ENCODE measurements at places on chromosomes 5 and 9.
A peak's percentile ranks its signal among the peaks of the same experiment; 100 is the strongest.

- DNase-seq = no peak
Observed at GRCh38 chr9:111944241-111944866, 47.7 kb downstream of the UGCG start.

GRCh38 chr5:90703932-90704331, 145.3 kb downstream of the ADGRV1 start:
- DNase-seq = no peak

DNA sequence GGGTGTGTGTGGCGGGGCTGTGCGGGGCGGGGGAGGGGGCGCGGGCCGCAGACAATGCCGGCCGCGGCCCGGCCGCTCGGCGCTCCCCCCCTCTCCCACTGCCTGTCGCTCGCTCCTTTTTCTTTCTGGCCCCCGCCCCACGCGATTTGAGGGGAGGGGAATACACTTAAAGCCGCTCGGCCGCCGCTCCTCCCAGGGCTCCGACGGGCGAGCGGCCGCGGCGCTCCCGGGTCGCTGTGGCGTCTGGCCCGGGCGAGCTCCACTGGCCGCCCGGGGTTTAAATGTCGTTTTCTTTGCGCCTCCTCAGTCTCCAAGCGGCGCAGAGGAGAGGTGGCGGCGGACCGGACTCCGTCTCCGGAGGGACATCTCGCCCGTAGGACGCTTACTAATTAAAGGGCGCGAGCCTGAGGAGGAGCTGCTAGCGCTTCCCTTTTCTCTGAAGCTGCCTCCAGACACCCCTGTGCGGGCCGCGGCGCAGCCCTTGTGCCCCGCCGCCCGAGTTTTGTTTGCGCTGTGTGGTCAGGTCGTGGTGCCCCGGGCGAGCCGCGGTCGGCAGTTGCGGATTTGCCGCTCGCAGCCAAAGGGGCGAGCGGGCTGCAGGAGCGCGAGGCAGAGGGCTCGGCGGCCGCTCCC, 1.4 kb downstream of the ZSWIM6 start:
- no peak for DNase-seq

- no peak for DNase-seq
Observed at GRCh38 chr5:62206150-62206829, 99.7 kb upstream of the KIF2A start.

DNA sequence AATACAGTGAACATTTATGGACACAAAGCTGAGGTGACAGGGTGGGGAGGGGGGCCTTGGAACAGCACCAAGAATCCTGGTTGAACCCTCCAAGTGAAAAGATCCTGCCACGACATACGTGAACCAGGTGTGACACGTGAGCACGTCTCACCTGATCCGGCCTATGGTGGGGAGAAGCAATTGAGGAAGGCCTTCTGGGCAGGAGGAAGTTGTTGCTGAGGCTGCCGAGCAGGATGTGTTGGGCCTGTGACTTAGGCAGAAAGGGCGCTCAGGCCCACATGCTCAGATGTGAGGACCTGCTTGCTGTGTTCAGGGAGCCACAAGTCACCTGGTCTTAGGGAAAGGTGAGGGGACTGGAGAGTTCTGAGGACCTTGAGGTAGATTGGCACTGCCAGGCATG, 2.5 kb upstream of the MAPK9 start:
- DNase-seq = no peak

DNA sequence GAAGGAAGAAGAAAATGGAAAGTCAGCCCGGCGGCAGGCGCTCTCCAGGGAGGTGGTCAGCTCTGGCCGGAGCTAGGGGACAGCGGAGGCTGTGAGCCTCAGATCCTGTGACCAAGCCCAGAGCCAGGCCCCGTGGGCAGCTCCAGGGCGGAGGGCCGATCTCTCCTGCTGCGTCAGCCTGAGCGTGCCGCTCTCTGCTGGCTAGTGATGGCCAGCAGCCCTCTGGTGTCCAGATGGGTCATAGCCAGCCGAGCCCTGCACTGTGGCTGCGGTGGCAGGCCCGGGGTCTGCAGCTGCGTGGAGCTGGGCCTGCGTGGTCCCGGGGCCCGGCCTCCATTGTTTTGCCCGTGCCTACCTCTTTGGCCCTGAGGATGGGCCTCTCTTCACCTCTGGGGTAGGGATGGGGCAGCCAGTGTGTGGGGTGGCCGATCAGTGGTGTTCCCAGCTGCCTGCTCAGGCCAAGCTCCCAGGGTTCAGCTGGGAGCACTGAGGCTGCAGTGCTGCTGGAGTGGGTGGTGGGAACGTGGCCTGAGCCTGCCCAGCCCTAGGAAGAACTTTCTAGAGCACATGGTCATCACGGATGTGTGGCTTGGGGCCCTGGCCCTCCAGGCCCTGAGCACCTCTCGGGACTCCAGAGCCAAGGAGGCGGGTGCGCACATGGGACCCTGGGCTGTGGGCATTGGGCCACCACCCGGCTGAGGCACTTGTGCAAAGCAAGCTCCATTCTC, 17.1 kb upstream of the NRARP start:
- DNase-seq = no peak

- no peak for DNase-seq
Observed at GRCh38 chr9:121825031-121825691, 173.7 kb downstream of the DAB2IP start.

GRCh38 chr9:36007316-36007708, 29.4 kb upstream of the RECK start:
- DNase-seq = no peak

- DNase-seq = no peak
Observed at GRCh38 chr5:147688656-147689356, 93.7 kb downstream of the JAKMIP2 start.

GRCh38 chr9:76302947-76303550, 91.2 kb downstream of the RFK start:
- peak; percentile 32 for DNase-seq

DNA sequence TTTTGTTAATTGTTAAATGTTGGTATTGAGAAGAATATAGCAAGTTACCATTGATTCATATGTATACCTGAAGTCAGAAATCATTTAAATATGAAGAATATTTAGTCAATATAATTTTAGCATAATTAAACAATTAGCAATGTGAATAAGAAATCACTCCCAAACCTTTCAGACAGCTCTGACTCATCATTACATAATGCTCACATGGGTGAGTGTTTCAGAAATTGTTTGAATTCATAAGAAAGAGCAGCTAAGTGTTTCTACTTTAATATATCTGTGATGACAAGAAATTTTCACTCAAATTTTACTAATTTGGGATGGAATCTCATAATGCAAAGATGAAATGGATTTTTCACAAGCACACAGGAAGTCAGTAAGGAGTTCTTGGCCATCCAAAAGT, 42.0 kb upstream of the CDC42SE2 start:
- DNase-seq = no peak

- no peak for DNase-seq
Observed at GRCh38 chr5:133366438-133366837, 245.9 kb downstream of the FSTL4 start.

DNA sequence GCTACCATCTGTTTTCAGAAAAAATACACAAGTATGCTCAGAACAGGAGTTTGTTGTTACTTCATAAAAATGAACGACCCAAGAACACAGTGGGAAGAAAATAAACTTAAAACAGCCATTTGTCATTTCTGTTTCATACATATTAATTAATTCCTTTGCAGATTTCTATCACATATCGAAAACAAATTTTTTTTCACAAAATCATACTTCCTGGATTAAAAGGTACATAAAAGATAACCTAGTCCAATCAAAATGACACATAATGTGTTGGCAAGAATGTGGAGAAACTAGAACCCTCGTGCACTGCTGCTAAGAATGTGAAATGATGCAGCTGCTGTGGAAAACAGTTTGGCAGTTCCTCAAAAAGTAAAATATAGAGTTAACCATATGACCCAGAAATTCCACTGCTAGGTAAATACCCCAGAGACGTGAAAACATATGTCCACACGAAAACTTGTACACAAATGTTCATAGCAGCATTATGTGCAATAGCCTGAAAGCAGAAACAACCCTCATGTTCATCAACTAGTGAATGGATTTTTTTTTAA, 46.0 kb downstream of the MYO10 start:
- no peak for DNase-seq

- DNase-seq = no peak
Observed at GRCh38 chr5:33761139-33761538, 130.7 kb downstream of the ADAMTS12 start.

DNA sequence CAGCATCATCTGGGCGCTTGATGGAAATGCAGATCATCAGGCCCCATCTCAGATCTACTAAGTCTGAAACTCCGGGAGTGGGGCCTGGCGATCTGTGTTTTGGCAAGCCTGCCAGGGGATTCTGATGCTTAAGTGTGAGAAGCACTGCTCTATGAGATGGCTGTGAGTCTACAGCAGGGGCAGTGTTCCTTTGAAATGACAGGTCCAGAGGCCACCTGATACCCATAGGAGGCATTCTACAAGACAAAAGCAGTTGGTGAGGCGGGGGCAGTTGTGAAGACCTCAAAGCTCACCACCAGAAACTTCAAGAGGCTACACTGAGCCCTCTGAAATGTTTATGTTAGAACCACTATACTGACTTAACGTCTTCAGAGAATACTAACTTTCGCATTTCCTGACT, 86.9 kb upstream of the SPATA31D4 start:
- no peak for DNase-seq

Data from HAP-1 (cell line).